AG04449 (cell line): ENCODE measurements at places on chromosomes 3 and 15.

DNA sequence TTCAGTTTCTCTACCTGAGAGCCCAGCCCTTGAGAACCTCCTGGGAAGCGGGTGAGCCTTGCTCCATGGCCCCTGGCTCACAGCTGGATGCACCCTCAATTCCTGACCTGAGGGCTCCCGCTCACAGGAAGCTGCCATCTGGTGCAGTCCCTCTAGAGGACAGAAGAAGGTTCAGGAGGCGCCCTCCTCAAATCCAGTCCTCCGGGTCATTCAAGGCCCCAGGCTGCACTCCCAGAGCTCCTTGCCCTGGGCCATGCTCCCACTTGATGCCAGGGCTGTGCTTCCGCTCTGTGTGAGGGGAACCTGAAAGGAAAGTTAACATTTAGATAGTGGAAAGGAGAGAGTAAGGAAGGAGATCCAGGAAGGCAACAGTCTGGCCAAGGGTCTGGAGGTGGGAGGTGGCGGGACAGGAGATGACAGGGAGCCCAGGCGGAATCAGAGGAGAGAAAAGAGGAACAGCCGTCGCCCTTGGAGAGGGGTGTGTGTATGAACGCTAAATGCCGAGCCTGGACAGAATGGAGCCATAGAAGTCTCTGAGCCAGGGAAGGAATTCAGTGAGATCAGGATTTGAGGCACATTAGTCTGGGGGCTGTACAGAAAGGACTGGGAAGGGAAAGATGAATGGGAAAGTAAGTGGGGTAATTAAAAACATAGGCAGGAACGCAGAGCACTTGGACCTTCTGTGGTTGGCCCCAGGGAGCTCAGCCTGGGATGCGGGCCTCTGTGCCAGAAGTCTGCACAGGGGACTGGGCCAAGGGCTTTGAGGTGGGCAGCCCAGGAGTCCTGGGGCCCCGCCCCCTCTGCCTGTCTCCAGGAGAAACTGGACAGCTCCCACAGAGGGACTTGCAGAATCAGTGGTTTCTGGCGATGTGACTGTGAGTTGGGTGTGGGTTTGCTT lies 26.1 kb downstream of the TBC1D21 start:
- no peak for DNase-seq

GRCh38 chr3:39196671-39197356 lies 4.4 kb upstream of the XIRP1 start:
- DNase-seq = no peak

GRCh38 chr15:52856286-52856685 lies 66.2 kb upstream of the ONECUT1 start:
- DNase-seq = no peak

DNA sequence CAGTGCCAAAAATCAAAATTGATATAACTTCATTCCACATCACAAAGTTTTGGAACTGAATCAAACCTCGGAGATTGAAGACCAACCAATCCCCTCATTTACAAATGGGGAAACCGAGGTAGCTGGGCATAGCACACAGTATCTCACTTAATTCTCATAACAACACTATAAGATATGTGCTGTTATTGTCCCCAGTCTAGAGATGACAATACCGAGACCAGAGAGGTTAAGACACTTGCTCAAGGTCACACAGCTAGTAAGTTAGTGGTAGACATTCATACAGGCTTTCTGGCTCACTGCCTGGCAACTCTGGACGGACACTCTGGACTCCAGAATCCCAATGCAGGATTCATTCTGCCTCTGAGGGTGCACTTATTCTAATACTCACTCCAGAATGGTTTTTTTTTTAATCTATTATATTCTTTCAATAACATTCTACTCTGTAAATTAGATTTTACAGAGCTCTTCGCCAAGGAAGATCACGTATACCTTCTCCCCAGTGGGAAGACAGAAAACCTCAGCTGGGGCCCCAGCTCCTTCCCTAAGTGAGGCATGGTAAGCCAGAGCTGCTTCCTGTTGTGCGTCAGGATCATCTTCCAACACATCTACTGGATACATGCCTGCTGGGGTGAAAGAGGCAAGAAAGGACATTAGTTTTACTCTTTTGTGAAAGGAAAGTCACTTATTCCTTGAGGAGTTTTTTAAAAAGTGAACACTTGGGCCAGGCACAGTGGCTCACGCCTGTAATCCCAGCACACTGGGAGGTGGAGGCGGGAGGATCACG lies 128.4 kb upstream of the IGF1R start:
- DNase-seq = no peak

GRCh38 chr3:20250314-20250713 lies 64.3 kb upstream of the SGO1 start:
- DNase-seq = no peak

DNA sequence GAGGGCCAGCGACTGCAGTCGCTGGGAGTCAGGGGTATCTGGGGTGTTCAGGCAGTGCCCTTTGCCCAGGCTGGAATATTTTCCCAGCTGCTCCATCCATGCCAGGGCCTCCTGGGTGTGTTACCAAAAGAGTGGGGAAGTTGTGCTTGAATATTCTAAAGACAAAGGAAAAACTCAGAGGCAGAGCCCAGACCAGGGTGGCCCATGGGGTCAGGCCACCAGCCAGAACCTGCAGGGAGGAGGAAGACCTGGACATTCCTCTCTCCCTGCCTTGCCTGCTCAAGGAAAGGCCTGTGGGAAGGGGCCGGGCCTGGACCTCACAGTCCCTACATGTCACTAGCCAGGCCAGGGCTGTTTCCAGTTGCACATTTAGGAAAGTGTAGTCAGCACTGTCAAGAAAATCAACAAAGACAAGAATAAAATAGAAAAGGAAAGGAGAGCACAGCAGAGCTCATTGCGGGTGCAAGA lies 16.0 kb upstream of the KLF15 start:
- DNase-seq = no peak

DNA sequence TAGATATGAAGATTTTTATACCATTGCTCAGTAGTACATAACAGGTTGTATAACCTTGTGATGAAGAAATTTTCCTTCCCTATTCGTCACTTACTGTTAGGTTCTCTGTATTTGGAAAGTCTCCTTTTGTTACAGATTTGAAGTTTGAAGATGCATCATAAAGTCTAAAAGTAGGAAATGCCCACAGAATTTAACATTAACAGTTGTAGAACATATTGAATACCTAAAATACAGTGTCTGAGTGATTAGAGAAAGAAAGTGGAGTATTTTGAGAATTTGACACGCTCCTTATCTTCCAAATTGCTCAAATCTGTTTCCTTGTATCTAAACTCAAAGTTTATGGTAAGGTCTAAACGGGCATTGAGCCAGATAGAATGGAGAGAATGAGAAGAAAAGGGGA lies 111.3 kb downstream of the MBNL1 start:
- DNase-seq = no peak

DNA sequence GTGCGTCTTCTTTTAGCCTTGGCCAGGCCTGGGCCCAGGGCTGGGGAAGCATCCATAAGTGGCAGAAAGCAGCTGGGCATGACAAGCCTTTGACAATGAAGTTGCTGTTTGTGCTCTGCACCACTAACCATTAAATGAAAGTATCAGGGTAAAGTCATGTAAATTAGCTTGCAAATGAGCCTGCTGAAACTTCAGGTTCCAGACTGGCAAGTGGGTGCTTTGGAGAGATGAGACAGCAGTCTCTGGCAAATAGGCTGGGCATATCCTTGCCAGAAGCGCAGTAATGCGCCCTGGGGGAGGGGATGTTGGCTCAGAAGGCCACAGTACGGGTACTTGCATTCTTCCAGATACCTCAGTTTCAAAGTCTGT lies 40.7 kb downstream of the RAB6B start:
- DNase-seq = no peak

- no peak for DNase-seq
Measured at GRCh38 chr3:94303897-94304296, 241.0 kb downstream of the NSUN3 start.

DNA sequence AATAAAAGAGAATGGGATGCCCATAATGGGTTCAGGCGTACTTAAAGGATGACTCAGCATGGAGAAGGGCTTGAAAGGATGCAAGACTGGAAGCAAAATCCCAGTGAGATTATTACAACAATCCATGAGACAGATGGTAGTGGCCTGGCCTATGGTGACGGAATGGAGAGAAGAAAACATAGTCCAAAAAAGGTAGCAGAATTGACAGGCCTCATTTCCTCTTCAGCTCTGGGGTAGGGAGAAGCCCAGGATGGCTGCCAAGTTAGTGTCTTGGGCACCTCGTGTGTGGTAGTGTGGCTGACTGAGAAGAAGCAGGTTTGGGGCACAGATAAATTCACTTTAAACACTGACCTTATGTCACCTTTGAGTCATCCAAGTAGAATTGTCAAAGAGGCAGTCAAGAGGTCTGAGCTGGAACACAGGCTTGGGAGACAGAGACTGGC lies 18.1 kb downstream of the MB21D2 start:
- DNase-seq = peak; percentile 88

DNA sequence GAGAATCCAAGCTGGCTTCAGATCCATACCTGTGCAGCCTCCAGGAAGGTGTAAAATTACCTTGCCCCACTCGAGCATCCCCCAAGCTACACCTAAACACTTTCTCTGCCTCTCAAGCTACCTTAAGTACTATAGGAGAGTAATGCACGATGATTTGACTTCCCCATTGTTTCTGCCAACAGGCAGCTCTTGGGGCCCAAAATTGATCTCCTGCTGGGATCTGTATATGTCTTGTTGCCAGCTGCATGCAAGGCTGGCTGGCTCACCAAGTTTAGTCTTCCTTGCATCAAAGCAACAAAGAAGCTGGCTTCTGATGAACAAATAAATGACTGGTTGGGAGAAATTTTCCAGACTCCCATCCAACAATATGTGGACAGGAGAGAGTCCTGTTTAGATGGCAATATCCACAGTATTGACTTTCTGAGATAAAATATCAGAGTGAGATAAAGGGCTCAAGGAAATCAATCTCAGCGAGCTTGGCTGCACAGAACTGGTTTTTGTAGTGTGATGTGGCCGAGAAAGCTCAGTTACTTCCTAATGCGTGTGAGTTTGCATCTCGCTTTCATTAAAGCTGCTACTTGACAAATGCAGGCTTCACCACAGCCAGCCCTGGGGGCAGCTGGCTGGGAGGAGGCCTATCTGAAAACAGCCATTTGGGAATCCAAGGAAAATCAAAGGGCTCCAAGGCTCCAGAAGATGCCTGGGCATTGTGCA lies 140.7 kb downstream of the MINAR1 start:
- DNase-seq = no peak

DNA sequence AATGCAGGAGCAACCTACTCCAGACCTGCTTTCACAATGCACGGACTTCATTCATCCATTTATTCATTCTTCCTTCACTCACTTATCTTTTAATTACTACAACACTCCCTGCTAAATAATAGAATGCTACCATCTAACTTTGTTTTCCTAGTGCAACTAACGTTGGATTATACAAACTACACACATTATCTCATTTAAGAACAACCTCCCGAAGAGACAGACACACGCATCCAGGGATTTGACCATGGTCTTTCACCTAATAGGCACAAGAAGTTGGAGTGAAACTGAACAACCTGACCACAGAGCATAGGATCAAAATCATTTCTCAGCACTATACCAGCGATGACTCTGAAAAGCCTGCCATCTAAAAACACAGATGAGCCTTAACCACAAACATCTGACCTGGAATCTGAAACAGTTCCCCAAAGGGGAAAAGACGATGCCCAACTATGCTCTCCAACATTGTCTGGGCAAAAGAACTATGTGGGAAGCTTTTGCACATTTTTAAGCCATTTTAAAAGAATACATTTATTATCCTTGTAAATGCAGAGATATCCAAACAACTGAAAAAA lies 21.0 kb downstream of the ZNF385D start:
- peak; percentile 57 for DNase-seq

- no peak for DNase-seq
Measured at GRCh38 chr15:52071570-52071969, 41.0 kb downstream of the BCL2L10 start.

DNA sequence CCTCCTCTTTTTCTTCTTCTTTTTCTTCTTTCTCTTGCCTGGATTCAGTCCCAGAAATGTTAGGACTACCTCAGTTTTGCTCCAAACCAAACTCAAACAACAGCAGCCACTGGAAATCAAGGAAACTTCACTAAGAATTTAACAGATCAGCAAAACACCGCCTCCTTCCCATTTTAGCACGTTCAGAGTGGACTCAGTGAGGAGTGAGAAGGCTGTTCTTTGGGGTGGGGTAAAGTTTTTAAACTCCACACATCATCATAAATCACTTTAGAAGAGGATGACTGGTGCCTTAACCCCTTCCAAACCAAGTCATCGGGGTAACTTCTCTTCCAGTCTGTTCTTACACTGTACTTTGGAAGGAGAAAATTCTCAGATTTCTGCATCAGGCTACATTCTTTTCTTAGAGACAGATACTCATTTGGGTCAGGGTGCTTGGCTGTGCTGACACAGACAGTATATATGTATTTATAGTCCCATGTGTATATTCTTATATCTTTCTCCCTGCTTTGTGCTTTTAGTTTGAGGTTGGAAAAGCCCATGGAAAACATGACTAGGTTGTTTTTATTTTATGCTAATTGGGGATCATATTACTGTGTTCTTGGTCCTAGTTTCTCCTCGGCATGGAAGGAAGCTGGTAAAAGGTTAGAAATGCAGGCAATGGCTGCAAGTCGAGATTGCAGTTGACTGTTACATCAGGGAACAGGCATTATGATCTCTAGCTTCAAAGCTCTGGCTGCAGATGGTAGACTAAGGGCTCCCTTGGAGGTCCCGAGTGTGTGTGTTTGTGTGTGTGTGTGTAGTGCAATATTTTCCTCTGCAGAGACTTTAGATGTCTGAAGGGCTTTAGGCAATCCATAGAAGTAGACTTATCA lies at the start of gene CCDC80:
Gene CCDC80, minus strand, starts transcription at position 214 of the 872 bp plus-strand sequence. CDS start 1,238 bp downstream, outside the sequence.
- DNase-seq = peak; percentile 69

GRCh38 chr3:126101521-126101982 lies 17.6 kb upstream of the SLC41A3 start:
- no peak for DNase-seq

DNA sequence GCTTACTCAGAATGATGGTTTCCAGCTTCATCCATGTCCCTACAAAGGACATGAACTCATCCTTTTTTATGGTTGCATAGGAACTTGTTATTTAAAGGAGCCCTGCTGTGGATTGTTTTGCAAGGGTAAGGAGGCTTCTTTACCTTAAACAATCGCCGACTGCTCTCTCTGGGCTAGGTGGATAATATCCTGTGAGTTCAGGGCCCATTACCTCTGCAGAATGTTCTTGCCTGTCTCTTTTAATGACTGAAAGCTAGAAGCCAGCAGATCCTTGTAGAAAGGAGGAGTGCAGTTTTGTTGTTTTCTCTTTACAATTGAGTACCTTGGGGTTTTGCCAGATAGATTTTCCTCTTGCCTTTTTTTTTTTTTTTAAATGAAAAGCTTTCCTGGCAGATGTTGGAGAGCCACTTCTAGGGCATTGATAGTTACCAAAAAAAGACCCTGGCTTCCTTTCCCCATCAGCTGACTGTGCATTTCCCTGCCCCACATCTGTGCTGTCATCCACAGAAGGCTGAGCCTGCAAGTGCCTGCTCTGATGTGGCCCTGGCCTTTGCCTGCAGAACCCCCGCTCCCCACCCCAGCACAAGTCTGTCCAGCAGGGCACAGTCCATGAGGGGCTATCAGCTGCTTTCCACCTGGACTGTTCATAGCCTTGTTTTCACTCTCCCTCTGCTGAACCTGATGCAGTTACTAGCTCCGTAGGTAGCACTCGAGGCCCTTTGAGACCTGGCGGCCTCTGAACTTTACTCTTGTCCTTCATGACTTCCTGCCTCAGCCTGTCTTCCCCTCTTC lies 113.1 kb downstream of the CHCHD6 start:
- DNase-seq = no peak
